ENCODE measurements at places on chromosomes 6 and 20.

DNA sequence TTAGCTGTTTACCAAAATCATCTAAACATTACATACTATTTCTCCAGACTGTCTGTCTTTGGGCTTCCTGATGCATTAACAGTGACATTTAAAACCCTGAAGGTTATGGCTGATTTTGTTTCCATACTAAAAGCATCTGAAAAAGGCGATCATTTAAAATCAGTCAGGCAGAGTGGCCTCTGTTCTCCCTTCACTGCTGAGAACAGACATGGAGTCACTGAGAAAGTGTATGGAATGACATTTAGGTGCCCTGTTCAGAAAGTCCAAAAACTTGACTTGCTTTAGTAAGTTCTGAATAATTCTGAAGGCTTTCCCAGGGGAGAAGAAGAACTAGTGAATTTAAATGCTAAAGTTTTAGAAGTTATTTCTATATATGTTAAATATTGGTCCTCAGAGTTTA, 83.0 kb downstream of the MAP7 start:
- DNase-seq, result no peak

DNA sequence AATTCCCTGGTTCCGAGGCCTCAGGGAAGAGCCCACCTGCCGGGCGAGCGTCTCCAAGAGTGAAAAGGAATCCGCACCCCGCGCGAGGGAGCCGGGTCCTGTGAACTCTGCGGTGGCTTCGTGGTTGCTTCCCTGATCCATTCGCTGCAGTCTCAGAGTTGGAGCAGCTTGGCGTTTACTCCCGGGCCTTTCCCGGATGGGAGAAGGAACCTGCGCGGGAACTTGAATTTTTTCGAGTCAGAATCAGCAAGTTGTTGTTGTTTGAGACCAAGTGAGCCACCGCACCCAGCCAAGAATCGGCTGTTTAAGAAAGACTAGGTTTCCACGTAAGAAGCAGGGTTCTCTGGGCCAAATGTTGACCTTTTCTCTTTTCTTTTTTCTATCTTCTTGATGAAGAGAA, 12.9 kb downstream of the PRSS16 start:
- no peak for DNase-seq

DNA sequence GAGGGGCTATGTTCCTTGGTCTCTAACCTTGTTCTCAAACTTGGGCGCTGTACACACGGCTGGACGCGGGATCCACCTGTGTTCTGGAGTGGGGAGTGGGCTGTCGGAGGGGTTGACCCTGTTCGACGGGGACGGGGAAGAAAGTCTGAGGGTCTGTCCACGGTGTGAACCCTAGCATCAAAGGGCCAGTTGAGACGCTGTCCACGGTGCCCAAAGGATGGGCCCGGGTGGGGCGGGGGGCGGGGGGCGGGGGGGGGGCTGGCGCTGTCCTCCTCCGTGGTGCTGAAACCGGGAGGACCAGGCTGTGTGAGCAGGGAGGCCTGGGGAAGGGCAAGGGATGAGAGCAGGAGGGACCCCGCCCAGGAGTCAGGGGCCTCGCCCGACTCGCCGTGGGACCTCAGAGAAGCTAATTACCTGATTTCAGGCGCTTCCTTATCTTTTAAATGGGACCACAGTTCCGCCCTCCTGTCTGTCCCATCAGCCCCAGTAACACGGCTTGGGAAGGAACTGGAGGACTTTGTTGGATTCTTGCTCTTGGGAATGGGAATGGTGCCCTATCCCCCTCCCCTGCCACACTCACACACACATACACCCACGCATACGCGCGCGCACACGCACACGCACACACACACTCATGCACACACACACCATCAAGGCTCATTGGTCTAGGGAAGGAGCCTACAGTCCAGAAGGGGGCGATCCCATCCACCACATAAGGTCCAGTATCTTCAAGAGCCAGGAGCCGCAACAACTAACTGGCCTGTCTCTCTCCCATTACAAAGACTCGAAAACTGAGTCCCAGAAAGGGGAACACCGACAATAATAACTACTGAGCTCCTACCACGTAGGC, 1.0 kb upstream of the VSTM2L start:
- no peak for DNase-seq

DNA sequence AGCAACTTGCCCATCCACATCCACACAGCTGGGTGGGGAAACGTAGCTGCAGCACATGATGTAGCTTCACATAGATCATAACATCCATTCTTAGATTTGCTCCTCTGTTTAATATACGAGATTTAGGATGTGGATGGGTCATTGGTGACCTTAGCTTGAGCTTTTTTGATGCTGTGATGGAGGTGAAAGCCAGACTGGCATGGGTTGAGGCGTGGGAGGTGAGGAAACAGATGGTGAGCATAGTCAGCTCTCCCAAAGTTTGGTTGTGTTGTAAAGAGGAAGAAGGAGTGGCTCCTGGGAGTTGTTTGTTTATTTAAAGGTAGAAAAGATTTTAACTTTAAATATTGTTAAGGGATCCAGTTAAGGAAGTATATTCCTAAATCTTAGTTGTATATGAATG, 5.3 kb downstream of the ARFGEF2 start:
- no peak for DNase-seq

GRCh38 chr20:12969071-12969669, 39.6 kb upstream of the SPTLC3 start:
- DNase-seq, result no peak

GRCh38 chr20:54625497-54625896, 150.1 kb downstream of the DOK5 start:
- no peak for DNase-seq
